ENCODE measurements at places on chromosomes 2 and 18. TPM values are rescaled to one million over a fixed set of nuclear protein-coding genes. Genes with fewer than 3 reads are reported as not detected.

GRCh38 chr2:236565879-236566402 lies 3.7 kb upstream of the ACKR3 start:
- no peak overlapping the region for H3K4me3 ChIP-seq
- H3K27ac ChIP-seq: no peak overlapping the region
- DNase-seq: no peak
- H3K36me3 ChIP-seq: no peaks in the 10 kb centered on the region
- peaks cover 26% of the 10 kb centered on the region for H3K27me3 ChIP-seq

FZD7 gene
- 14.6 TPM for total RNA-seq

SERPINB7 gene
- total RNA-seq: not detected

DNA sequence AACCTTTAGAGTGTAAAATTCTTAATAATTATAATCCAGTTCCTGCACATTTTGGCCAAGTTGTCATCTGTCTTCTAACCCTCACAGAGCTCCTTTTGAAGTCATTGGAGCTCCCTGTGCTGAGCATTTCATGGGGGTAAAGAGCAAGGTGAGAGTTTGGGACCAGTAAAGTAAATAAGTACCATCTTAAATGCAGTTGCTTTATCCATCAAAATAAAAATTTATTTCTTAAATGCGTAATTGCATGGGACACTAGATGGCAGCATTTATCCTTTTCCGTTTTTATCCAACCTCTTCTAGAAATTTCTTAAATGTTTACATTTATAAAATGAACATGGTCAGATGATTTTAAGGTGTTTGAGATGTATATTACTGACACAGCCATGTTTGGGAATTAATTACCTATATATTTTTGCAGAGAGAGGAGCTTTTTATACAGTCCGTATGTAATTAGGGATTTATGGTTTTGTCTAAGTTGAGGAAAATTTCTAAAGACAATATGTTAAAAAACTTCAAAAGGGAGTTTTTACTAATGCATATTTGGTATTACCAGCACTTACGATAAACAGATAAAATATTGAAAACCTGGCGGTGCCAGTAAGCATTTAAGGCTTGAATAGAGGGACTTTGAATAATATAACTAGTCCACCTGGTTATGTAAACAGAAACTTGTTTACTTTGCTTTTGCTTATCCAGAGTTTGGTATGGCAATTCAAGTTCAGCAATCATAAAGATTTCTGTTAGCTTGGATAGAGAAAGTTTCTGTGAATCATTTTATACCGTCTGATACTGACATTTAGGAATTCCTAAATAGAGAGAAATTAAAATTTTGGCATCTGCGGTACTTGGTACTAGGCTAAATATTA lies 54.5 kb downstream of the ACSL3 start:
- no peaks in the 10 kb centered on the region for H3K27me3 ChIP-seq
- H3K4me3 ChIP-seq: no peak overlapping the region
- H3K36me3 ChIP-seq: peaks cover 19% of the 10 kb centered on the region
- peaks cover 17% of the 10 kb centered on the region for H3K4me1 ChIP-seq
- no peak overlapping the region for H3K27ac ChIP-seq
- DNase-seq: peak; percentile 4

WNT6 gene
- 1.4 TPM for total RNA-seq

MEP1B gene
- total RNA-seq: not detected

TNFRSF11A gene
- 3.2 TPM for total RNA-seq

DNA sequence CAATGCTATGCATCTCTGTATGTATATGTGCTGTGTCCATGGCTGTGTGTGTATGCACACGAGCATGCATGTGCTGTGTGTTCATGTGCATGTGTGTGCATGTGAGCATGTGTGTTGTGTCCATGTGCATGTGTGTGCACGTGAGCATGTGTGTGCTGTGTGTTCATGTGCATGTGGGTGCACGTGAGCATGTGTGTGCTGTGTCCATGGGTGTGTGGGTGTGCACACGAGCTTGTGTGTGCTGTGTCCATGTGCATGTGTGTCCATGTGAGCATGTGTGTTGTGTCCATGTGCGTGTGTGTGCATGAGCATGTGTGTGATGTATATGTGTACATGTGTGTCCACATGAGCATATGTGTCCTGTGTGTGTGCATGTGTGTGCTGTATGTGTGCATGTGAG lies 414.4 kb upstream of the SALL3 start:
- no peak for DNase-seq
- H3K4me1 ChIP-seq: no peaks in the 10 kb centered on the region
- H3K27ac ChIP-seq: no peak overlapping the region
- H3K27me3 ChIP-seq: no peaks in the 10 kb centered on the region
- no peaks in the 10 kb centered on the region for H3K36me3 ChIP-seq
- H3K4me3 ChIP-seq: no peak overlapping the region

- DNase-seq: no peak
- no peaks in the 10 kb centered on the region for H3K36me3 ChIP-seq
- no peak overlapping the region for H3K27ac ChIP-seq
- peaks cover 3% of the 10 kb centered on the region for H3K4me1 ChIP-seq
Measured at GRCh38 chr2:73033142-73033765, 38.3 kb downstream of the SFXN5 start.

All from HCT116 (cell line).